ENCODE measurements at places on chromosomes 5 and 9.

GRCh38 chr5:19240170-19240569 is 747.8 kb downstream of the CDH18 start:
- no peak for DNase-seq

DNA sequence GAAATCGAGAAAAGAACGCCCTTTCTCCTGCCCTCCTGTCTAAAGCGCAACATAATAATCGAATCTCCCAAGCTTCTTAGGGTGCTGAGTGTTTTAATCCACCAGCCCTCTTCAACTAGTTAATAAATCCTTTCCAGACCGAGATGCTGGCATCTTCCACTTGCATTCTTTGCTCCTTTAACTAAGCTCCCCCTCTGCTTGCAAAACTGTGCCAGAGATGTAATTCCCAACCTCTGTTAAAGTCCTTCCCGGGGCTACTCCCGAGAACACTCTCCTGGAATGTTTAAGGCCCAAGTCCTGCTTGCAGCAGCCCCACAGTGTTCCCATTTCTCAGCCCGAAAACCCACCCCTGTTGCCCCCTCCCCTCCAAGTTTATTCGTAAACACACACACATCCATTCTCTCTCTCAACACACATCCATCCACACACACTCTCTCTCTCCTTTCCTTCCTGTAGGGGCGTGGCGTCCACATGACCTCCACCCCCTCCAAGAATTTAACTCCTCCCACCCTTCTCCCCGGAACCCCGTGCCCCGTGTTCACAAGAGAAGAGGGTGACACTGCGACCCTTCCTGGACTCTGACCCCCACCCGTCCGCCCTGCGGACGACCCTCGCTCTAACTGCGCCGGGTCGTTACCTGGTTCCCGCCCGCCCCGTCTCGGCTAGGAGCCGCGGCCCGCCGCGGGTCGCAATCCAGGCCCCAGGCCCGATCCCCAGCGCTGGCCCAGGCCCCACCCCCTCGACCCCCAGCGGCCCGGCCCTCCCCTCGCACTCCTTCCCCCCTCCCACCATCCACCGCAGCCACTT is 7.0 kb upstream of the MGAT1 start:
- peak; percentile 91 for DNase-seq

GRCh38 chr5:150082374-150082773 is 4.0 kb downstream of the CSF1R start:
- DNase-seq = no peak

DNA sequence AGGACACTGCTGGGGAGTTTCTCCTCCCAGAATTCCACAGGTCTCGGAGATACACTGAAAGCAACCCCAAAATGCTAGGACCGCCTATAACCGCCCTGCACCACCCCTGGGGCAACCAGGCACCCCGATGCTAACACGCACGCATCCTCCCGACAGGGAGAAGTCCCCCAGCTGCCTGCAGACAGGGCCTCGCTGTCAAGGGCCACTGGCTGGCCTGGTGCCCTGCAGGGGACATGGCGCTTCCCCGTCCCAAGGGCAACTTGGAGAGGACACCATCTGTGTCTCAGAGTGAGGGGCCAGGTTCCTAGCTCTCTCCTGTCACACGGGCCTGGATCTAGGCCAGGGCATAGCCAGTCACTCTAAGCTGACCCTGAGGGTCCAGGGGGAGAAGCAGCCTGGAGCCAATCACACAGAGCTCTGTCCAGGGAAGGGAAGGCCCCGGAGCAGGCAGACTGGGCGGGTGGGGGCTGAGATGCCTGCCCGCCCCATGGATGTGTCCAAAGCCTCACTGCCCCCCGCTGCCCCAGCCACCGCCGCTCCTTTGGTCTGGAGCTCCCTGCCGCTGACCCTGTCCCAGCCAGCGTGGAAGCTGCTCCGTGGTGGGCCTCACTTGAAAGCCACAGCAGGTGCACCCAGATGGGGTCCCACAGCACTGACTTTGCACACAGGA is 9.7 kb downstream of the NOTCH1 start:
- DNase-seq = no peak

GRCh38 chr5:7638456-7638855 is 212.5 kb downstream of the CFAP90 start:
- DNase-seq = no peak

DNA sequence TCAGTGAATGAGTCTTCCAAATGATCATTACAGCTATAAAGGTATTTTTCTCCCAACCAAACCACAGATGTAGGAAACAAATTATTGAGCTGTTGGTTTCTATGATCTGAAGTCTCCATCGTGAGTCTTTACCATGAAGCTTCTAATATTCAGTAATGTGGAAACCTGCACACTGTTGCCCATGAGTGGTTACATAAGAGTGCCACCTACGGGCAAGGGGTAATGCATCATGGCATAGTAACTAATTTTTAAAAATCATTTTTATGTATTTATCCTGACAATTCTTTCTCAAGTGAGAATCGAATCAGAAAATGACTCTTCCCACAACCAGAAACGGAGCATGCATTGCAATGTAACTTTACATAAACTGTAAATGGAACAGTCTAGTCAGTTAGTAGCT is 282.5 kb upstream of the SMARCA2 start:
- no peak for DNase-seq

All from stimulated activated CD4-positive, alpha-beta T cell treated with anti-CD3 and anti-CD28 coated beads, Interleukin-2, amount 100 ng/mL, for 4 hours (primary cell).